Activated CD8-positive, alpha-beta memory T cell treated with anti-CD3 and anti-CD28 coated beads for 48 hours (primary cell): ENCODE measurements at places on chromosomes 3 and 15.
A peak's percentile ranks its signal among the peaks of the same experiment; 100 is the strongest.

DNA sequence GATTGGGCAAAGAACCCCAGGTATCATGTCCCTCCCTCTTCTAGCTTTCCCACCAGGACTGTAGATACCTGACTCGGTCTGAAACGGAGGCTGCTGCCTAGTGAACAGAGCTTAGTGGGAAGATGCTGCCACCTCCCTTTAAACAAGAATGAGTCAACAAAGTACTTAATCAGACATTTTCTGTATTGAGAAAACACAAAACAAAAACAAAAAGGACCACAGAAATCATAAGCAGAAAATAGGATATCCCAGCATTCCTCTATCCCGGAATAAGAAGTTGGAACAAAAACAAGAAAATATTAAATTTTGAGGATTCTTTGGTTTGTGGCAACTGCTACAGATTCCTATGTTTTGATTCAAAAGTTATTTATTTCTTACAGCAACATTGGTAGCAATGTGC is 51.7 kb upstream of the COL8A1 start:
- DNase-seq = no peak

- DNase-seq = no peak
Observed at GRCh38 chr3:145058483-145058882, 1086.9 kb downstream of the DIPK2A start.

- DNase-seq = no peak
Observed at GRCh38 chr15:66702787-66703539, 927 bp downstream of the SMAD6 start.

GRCh38 chr15:77075528-77075927 is 4.6 kb upstream of the TSPAN3 start:
- no peak for DNase-seq

DNA sequence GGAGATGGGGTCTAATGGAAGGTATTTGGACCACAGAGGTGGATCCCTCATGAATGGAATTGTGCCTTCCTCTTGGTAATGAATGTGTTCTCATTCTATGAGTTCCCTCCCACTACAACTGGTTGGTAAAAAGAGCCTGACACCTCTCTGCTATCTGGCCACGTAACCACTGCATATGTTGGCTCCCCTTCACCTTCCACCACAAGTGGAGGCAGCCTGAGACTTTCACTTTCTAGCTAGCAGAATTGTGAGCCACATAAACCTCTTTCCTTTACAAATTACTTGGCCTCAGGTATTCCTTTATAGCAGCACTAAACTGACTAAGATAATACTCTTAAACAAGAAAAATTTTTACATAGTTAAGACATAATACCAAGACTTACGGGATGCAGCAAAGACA is 155.3 kb downstream of the NR1I2 start:
- DNase-seq = peak; percentile 15

- no peak for DNase-seq
Observed at GRCh38 chr3:102614585-102614984, 179.8 kb downstream of the ZPLD1 start.

- no peak for DNase-seq
Observed at GRCh38 chr3:183464480-183464879, 36.1 kb upstream of the MCF2L2 start.

- no peak for DNase-seq
Observed at GRCh38 chr15:43270676-43271306, 4.1 kb upstream of the TGM5 start.

- no peak for DNase-seq
Observed at GRCh38 chr15:72280751-72281150, 8.4 kb upstream of the PARP6 start.

GRCh38 chr3:11391174-11391879 is 119.1 kb downstream of the ATG7 start:
- no peak for DNase-seq

DNA sequence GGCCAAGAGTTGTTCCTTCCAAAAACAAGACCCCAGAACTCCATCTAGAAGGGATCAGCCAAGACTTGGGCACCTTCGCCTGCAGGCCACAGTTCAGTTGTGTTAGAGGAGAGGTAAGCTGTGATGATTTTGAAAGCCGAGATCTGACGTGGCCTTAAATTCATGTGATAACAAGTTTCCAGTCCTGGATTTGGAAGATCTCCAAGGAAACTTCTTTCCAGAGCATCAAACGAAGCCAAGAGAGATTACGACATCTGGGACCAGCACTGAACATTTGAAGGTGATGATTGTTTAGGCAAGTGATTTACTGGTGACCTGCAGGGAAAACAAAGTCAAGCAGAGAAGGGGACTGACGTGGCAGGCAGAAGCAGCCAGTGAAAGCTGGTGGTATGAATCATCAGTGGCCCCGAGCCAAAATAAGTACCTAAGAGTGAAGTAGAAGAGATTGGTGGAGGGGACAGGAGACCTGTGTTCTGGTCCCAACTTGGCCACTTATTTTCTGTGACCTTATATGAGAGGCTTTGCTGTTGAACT is 339.0 kb upstream of the PROK2 start:
- DNase-seq = no peak

DNA sequence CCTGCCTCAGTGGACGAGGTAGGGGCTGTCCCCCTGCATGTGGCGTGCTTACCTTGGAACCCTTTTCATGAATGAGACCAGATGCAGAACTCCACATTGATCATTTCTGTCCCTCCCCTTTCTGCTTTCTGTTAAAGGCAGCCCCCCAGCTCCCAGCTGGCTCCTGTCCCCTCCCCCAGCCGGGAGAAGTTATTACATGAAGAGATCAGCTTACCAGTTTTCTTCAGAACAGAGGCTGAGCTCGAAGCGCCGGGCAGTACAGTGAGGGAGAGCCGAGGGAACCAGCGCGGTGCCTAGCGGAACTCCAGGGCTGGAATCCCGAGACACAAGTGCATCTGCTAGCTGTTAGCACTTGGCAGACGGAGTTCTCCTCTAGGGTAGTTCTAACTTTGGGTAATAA is 263.3 kb upstream of the NR2E3 start:
- no peak for DNase-seq
